Epithelial cell of proximal tubule (primary cell): ENCODE measurements at places on chromosomes 6 and 20. TPM values are rescaled to one million over a fixed set of nuclear protein-coding genes. Genes with fewer than 3 reads are reported as not detected.

Gene LINC00237
- total RNA-seq, result not detected in 2 replicates

Gene CLPSL1
- total RNA-seq, result not detected in 2 replicates

- DNase-seq, result no peak
These were observed 100.6 kb downstream of the KCNB1 start for GRCh38 chr20:49381558-49382493.

DNA sequence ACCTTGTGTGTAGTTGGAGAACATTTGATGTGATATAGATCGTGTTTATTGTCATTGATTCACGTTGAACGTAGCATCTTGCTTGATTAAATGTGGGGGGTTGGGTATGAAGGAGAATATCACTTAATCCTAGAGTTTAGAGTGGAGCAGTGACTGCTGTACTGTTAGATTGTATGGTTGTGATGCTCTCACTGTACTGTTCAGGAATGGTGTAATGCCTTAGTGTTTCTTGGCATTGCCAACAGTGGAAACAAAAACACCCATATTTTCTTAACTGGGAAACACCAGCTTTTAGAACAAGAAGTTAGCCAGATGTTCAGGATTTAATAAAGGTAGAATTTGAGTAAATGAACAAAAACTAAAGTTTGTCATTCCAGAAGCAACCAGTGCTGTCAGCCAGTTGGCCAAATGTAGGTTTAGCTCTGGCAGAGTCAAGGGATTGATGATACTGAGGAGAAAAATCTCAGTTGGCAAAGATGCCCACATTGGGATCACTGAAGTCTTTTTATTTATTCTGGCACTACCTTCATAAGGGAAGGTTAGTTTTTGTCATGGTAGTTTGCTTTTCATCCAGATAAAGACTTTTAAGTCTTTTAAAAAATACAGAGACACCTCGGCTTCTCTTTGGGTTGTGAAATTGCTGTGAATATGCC lies 129.9 kb downstream of the JARID2 start:
- no peak for DNase-seq

- no peak for DNase-seq
These were observed 22.4 kb downstream of the DLL1 start for GRCh38 chr6:170268216-170269129.
